ENCODE measurements at places on chromosomes 11 and 22.

GRCh38 chr22:17199003-17199731, 20.1 kb downstream of the ADA2 start:
- DNase-seq = no peak

- DNase-seq = no peak
These were observed 6.4 kb downstream of the PLA2G3 start for GRCh38 chr22:31133911-31134310.

DNA sequence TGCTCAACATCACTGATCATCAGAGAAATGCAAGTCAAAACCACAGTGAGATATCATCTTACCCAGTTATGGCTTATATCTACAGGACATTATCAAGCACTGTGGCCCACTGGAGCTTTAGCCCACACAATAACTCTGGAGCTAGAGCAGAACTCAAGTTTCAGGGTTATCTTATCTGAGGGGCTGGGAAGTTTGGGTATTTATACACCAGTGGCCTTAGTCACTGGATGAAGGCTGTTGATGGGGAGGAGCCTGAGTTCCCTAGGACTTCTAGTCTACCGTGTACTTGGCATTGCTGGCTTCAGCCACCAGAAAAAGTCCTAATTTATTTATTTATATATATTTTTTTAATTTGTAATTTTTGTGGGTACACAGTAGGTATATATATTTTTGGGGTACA, 19.3 kb downstream of the HSD17B12 start:
- no peak for DNase-seq

DNA sequence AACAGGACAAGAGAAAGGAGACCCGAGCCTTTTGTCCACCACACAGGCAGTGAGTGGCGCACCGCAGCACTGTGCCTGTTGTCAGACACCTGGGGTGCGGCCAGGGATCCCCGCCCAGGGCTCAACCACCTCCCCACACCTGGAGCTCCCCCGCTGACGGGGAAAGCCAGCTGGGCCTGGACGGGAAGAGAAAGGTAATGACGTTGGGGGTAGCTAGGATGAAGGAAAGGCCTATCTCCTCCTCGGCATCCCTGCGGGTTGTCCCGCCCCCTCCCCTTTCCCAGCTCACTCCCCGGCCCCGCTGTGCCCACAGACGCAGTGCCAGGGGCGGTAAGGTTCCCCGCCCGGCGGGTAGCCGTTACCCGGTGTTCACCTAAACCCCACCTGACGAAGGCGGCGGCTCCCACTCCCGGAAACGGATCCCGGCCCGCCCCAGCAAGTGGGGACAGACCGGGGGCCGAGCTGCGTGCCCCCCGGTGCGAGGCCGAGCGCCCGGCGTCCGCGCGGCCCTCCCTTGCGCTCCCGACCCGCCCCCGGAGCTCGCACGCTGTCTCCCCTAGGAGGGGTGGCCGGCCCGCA, 495 bp downstream of the HYOU1 start:
- peak; percentile 63 for DNase-seq

GRCh38 chr11:5666402-5666793, 18.5 kb downstream of the TRIM5 start:
- no peak for DNase-seq

DNA sequence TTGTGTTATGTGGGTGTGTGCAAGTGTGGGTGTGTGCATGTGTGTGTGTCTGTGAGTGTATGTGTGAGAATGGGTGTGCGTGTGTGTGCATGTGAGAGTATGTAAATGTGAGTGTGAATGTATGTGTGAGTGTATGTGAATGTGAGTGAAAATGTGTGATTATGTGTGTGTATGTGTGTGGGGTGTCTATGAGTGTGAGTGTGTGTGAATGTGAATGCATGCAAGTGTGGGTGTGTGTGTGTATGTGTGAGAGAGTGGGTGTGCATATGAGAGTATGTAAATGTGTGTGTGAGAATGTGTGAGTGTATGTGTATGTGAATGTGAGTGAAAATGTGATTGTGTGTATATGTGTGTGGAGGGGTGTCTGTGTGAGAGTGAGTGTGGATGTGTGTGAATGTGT, 1292.7 kb downstream of the TBC1D22A start:
- DNase-seq = no peak

GRCh38 chr11:22006901-22007300, 186.0 kb upstream of the ANO5 start:
- no peak for DNase-seq

DNA sequence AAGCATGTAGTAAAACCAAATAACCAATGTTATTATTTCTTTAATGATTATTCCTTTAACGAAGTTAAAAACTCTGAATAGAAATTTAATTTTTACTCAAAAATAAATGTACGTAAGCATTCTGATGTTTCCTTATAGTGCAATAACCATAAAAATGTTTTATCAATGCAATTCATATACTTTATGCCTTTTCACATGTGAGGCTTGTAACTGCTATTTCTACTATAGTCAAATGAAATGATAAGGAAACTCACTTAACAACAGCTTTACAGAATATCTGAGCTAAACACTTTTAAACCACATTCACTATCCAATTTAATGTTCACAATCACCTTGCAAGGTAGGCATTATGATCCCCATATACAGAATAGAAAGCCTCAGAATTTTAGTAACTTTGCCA, 17.4 kb downstream of the BTBD10 start:
- DNase-seq = no peak

GRCh38 chr22:29886596-29886995, 3.6 kb downstream of the MTMR3 start:
- DNase-seq = no peak

GRCh38 chr11:45918962-45919675, 1.4 kb upstream of the PEX16 start:
- no peak for DNase-seq

GRCh38 chr11:66970807-66971442, 4.2 kb upstream of the C11orf86 start:
- no peak for DNase-seq

DNA sequence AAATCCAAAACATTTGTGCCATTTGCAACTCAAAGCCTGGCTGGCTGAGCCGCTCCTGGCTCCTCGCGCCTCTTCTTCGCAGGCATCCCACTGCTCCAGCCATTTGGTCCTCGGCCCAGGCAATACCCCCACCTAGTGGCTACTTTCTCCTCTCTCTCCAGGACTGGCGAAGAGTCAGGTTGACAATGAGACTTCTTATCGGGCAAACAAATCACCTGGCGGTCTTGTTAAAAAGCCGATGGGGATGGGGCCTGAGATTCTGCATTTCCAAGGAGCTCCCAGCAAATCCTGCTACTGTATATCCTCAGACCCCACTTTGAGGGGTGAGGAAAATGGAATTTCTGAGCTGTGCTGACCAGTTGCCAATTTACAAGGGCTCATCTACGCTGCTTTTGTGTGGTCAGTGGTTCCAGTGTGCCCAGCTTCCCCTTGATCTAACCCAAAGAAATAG, 89.0 kb downstream of the ISX start:
- peak; percentile 78 for DNase-seq

- DNase-seq = no peak
These were observed 330.8 kb upstream of the MTNR1B start for GRCh38 chr11:92638678-92639077.

Measured in GM12865 (cell line).